ENCODE measurements at places on chromosomes 12 and 14.

GRCh38 chr12:12247584-12247983, 19.3 kb downstream of the LRP6 start:
- DNase-seq: no peak

DNA sequence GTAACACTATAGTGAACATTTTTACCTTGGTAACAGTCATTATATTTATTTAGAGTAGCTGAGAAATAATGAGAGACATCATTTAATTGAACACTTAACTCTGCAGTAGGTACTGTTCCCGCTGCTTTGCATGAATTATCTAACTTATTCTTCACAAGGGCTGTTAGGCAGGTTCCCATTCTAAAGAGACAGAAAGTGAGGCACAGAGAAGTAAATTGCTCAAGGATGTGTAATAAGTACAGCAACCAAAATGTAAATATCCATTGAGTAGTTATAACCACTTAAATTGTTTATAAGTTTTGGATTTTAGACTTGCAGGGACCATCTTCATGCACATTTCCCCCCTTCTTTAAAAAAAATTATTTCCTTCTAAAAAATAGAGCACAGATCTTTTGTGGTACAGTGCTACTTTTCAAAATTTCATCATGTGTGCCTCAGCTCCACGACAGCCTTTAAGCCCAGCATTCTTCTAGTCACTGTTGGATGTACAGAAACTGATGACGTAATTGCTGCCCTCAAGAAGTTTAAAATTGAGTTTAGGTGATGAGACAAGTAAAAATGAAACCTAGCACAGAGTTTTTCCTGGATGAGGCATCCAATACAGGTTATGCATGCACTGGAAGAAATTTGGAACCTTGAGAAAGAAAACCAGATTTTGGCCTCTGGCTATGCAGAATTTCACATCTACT, 6.0 kb upstream of the MANSC4 start:
- no peak for DNase-seq

DNA sequence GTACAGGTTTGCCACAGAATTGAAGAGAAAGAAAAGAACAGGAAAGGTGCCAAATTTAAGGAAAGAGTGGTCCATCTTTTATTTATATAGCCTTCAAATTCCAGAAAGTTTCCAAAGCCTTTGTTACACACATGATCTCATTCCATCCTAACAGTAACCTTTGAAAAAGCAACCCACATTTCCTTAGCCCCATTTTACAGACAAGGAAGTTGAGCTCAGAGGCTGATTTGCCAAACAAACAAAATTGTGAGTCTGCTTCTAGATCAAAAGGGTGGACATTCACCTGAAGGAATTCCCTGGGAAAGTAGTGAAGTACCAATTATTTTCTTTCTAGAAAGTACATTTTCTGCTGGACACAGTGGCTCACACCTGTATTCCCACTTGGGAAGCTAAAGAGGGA, 32.0 kb downstream of the KICS2 start:
- DNase-seq: no peak

DNA sequence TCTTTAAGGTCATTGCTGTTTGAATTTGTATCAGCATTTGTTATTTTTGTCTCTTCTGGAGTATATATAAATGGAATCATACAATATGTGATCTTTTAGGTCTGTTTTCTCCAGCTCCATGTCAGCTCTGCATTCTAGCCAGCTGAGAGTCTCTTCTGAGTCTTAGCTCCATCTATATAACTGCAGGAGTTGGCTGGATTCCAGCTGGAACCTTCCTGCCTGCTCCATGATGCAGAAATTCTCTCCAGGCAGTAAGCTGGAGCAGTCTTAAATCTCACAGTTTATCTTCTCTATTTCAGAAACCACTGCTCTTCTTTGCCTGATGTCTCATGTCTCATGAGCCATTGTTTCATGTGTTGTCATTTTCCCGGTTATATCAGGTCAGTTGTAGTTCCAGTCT, 827.6 kb downstream of the NRXN3 start:
- DNase-seq: no peak

GRCh38 chr14:66509874-66510273, 1.9 kb downstream of the GPHN start:
- DNase-seq: no peak

GRCh38 chr14:54194501-54194900, 202.3 kb upstream of the CDKN3 start:
- no peak for DNase-seq

- no peak for DNase-seq
Measured at GRCh38 chr12:68291396-68292036, 38.1 kb upstream of the IL22 start.

Data from activated T-helper 1 cell treated with anti-CD3 and anti-CD28 coated beads, Interleukin-12 subunit alpha, Interleukin-12 subunit beta, Interleukin-2, Interleukin-4 antibody, amounts not matched to agents 30 ng/mL and 10 ng/mL and 1 ng/mL, durations not matched to agents 14 hours and 24 hours and 36 hours (primary cell).